ENCODE measurements at places on chromosomes 1 and 21.

DNA sequence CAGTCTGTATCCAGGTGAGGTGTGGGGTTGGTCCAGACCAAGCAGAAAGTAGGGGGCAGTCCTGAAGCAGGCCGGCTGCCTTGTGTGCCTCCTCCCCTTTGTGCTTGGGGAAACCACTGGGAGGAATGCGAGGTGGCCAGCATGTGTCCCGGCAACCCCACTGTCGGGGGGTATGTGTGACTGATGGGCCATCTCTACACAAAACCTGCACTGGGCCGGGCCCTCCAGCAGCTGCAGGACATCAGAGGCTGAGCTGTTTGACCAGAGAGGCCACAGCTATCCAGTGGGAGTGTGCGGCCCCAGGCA is 33.3 kb downstream of the TMEM51 start:
- no peak for DNase-seq

DNA sequence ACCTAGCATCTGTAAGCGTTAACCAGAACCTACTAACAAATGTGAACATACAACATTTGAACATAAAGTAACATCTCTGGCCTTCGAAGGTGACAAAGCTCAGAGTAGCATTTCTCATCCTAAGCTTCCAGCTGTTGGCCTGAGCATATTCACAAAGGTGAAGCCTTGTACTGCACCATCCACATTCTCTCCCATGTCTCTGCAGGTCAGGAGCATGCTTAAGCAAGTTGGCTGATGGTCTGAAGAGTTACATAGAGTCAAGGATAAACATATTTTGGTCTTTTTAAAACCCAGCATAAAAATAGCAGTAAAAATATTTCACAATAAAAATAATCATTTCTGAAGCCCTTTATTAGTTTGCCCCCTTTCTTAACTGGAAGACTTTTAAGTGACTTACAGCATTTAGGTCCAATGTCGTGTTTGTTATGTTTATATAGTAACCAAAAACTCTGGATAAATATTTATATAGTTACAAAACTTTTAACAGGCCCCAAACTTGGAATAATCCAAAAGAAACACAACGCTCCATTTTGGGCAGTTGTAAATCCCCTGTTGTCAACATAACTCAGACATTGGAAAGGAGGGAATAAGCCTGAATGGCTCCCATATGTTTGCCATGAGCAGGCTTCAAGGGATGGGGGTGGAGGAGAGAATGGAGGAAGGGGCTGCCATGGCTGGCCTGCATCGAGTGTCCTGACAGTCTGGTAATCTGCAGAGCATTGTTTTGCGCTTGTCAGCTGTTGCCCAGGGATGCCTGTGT is 42.8 kb upstream of the ENAH start:
- DNase-seq = no peak

DNA sequence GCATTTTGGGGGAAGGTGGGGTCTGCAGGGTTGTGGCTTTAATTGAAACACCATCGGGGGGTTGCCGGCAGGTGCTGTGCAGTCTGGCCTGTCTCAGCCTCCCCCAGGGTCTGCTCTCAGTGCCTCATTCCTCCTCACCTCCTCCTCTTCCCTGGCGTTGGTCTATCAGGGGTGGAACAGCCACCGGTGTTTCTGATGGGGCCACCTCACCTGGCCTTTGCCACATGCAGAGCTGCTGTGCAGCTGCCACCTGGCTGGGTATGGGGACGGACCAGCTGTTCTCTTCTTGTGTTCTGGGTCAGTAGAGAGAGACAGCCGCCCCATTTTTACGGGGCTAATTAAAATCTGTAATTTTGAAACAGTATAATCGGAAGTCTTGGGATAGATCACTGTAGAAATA is 53.9 kb downstream of the SPSB1 start:
- no peak for DNase-seq

DNA sequence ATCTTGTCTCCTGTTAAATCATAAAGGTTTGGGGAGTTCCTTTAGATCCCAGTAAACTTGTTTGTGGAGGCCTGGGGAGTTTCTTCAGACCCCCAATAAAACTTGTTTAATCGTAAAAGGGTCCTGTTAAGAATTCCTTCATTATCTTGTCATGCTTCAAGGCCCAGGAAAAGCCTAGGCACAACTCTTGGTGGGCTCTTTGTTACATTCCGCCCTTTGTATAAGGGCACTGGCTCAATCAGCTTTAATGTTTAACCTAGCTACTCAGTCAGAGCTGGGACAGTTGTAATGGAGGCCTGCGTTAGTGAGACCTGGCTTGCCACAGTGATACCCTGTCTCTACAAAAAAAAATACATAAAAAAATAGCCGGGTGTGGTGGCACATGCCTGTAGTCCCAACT is 77.2 kb downstream of the MPZL1 start:
- no peak for DNase-seq

GRCh38 chr1:245550720-245551043 is 395.9 kb downstream of the KIF26B start:
- DNase-seq = no peak

DNA sequence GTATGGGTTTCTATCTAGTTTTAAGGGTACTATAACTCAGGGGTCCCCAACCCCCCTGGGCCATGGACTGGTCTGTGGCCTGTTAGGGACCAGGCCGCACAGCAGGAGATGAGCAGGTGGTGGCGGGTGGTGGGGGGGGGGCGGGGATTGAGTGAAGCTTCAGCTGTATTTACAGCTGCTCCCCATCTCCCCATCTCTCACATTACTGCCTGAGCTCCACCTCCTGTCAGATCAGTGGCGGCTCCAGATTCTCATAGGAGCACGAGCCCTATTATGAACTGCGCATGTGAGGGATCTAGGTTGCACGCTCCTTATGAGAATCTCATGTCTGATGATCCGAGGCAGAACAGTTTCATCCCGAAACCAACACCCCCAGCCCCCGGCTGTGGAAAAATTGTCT is 95.1 kb upstream of the SLC45A1 start:
- no peak for DNase-seq

GRCh38 chr1:21823980-21824702 is 12.1 kb downstream of the LDLRAD2 start:
- no peak for DNase-seq

DNA sequence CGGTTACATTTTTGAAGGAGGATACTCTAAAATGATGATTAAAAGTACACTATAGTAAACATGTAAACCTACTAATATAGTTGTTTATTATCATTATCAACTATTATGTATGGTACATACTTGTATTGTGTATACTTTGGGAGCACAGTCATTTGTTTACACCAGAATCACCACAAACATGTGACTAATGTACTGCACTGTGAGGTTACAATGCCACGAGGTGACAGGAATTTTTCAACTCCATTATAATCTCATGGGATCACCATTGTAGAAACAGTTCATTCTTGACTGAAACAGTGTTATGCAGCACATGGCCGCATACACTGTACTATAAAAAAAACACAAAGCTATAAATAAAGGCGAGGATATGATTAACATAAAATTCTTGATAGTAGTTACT is 44.3 kb downstream of the GPATCH2 start:
- DNase-seq = peak; percentile 5

GRCh38 chr1:200380589-200381021 is 29.2 kb downstream of the ZNF281 start:
- no peak for DNase-seq

DNA sequence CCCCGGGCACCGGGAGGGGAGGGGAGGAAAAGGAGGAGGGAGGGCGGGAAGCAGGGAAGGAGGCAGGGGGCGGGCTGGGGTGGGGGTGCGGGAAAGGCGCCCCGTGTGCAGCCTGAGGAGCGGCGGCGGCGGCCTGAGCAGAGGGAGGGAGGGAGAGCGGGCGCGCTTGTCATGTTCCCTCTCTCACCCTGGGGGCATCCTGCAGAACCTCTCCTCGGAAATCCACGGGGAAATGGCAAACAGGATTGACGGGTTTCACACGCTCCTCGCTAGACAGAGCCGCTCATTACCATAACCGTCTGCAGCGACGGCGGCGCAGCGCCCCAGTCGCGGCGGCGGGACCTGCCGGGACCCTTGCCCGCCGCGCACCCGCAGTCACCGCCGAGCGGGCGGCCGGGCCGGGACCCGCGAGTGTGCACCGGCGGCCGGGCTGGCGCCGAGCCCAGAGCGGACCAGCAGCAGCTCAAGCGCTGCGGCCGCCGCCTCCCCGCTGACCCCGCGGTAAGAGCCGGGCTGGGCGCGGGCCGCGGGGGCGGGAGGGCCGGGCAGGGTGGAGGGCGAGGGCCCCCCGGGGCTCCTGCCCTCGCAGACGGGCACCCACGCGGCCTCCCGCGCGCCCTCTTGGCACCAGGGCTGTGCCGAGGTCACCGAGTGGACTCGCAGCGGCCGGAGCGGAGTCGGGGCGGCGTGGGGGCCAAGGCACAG is at the start of gene SERTAD4:
TSS of gene SERTAD4 (plus strand) at position 286 of the 705 bp plus-strand sequence. CDS start 5,165 bp downstream, outside the sequence.
- peak; percentile 29 for DNase-seq

- DNase-seq = no peak
Measured at GRCh38 chr1:15370268-15370667, 39.4 kb upstream of the EFHD2 start.

DNA sequence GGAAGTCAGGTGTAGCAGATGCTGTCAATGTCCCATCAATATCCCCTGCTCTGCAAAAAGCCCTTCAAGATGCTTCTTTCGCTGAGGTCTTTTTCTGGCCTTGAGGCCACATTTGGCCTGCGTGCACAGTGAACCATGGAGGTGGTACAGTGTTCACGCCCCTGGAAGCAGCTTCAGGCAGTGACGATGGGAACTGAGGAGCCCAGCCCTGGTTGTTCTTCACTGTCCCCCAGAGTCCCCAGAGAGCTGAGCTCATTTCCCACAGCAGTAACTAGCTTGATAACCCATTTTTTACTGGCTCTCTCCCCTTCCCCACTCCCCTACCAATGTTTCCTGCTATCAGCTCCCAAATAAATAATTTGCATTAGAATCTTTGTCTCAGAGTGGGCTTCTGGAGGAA is 76.5 kb downstream of the OLIG1 start:
- no peak for DNase-seq

GRCh38 chr1:93967306-93967705 is 58.1 kb upstream of the GCLM start:
- DNase-seq = no peak

DNA sequence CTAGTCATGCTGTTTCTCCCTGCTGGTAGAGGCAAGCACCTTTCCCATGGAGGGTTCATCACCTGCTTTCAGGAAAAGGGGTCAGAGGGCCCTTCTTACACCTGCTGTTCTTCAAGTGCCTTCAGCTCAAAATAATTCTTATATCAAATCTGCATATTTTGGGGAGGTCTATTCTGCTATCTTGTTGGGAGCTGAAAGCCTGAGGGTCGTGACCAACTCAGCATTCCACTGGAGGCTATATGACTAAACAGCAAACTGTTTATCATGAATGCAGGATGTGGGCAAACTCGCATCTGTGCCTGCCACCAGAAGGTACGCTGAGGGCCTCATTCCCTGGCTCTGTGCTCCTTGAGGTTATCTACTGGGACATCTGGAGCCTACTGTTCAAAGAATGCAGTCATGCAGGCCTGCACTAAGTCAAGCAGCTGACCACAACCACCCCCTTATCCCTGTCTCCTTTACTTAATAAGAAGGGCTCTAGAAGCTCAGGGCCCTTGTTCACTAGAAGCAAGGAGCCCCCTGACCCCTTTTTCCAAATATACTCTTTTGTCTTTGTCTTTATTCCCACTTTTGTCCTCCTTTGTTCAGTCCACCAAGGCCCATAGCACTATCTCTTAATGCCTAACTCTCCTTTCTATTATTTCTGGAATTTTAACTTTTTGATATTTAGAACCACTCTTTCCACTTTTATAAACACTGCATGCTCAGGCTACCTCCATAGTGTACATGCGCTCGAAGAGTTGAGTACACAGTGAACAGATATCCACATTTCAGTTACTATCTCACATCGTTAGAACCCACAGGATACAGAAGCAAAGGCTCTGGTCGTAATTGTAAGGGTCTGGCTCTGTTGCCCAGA is 4.5 kb upstream of the TRIM17 start:
- DNase-seq = no peak

GRCh38 chr1:220007438-220007837 is 38.9 kb downstream of the EPRS1 start:
- peak; percentile 14 for DNase-seq

DNA sequence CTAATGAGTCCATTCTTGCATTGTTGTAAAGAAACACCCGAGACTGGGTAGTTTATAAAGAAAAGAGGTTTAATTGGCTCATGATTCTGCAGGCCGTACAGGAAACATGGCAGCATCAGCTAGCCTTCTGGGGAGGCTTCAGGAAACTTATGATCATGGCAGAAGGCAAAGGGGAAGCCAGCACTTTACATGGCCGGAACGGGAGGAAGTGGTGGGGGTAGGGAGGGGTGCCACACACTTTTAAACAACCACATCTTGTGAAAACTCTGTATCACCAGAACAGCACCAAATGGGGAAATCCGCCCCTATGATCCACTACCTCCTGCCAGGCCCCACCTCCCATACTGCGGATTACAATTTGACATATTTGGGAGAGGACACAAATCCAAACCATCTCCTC is 43.9 kb downstream of the NOS1AP start:
- DNase-seq = no peak

DNA sequence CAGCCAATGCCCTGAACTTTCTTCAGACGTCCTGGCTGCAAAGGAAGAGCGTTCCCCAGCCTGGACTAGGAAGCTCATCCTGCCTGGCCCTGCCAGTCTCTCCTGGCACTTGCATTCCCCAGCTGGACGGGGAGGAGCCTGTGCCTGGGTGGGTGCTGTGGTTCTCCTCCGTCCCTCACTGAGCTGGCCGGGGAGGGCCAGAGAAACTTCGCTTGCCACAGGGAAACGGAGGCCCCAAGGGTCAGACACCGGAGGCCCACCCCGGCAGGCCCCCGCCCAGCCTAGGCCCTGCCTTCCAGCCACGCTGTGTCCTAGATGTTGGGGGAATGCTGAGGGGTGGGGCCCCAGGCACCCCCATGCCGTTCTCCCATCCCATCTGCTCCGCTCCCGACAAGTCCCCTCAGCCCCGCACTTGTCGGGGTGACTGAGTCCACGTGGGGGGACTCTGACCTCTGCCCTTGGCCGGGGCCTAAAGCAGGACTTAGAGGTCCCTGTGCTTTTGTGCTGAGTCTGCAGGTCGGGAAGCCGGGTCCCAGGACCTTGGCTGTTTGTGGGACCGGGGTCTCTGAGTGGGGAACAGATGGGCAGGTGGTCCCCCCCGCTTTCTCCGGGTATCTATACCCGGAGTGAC is 4.8 kb downstream of the FTCD start:
- DNase-seq = no peak

DNA sequence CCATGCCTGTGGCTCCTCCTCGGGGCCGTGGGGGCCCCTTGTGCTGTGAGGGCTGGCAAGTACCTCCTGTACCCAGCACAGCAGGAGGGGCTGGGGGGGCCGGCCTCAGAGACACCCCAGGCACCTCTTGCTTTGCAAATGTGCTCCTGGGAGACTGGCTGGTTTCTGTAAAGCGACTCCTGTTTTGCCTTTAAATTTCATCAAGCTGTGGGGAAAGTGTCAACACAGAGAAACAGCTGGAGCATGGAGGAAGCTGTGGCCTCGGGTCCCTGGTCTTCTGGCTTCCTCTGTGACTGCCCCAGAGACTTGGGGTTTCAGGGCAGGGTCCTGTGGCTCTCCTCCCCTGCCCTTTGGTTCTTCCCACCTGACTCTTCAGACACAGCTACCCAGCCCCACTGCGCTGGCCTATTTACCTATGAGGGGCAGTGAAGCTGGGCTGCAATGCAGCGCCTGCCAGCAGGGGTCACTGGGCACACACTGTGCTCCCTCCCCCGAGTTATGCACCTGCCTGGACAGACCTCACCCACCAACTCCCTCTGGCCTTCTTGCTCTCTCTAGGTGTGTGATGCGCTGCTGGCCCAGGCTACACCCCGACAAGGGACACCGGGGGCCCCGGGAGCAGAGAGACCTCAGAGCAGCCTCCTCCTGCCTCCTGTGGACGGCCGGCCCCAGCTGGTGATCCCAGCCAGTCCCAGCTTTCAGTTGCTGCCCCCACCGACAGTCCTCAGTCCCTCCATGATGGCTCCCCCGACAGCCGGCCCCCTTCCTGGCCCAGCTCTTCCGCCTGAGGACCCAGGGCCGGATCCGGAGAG is 17.6 kb upstream of the PEX10 start:
- no peak for DNase-seq
